ENCODE measurements at places on chromosomes 6 and 20.

DNA sequence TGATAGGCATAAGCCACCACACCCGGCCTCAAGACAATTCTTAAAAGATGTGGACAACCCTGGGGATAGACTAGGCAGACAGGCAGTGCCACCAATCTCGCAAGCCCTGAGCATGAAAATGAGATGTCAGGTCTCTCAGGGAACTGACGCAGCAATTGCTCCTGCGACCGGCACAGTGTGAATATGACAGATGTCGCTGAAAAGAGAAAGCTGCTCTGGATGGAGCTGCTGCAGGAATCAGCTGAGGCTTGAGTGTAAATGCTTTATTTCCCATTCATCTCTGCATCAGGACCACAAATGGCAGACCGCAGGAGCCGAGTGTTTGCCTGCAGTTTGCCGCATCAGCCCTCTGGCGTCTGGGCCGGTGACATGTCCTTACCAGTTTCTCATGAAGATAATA lies 68.4 kb downstream of the TFAP2C start:
- DNase-seq: no peak

DNA sequence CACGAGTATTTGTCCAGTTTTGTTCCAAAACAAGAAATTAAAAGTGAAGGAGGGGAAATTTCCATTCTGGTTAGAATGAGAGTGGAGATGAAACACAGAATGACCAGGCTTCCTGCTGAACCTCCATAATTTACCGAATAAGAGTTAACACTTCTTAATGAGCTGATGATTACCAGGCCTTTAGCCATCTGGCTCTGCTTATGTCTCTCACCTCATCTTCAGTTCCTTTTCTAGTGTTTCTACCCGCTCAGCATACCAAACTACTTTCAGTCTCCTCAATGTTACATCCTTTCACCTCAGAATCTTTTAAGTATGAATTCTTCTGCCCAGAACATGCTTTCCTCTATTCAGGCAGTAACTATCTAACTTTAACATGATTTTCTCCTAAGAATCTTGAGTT lies 209.0 kb upstream of the RSPO3 start:
- DNase-seq: no peak

DNA sequence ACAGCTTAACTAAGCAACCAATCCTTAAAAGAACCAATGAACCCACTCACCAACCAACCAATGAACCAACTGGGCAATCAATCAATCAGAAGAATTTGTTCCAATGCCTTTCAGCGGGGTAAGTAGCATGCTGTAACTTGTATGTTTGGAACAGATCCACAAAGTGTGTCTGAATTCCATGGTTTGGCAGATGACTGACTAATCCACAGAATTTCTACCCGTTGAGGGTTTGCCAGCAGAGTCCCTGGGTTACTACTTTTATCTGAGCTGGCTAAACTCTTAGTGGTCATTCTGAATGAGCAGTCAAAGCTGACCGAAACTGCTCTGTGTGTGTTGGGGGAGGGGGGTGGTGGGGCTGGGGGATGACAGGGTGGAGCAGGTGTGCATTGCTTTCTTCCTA lies 125.0 kb upstream of the JAG1 start:
- no peak for DNase-seq

DNA sequence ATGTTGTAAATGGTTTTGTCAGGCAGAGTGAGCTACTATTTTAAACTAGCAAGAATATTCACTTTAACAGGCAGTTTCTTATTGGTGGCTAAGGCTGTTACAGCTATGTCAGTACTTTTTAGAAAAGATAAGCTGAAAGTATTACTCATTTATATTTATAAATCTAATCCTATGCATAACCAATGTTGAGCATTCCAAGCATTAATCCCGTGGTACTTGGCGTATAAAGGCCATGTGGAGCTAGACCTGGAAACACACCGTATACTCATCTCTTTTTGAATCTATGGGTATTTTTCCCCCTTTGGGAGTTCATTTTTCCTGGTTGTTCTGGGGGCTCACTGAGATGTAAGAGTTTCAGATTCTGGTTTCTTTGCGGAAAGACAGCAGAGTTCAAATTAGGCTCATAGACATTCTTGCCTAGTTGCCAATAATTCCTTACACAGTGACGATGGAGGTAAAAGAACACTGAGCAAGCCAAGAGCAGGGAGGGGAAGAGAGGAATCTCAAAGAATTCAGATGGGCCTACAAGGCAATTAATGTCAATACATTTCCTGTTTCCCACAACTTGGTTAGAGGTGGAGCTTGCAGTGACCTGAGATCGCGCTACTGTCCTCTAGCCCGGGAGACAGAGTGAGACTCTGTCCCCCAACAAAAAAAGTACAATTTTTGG lies 211.5 kb downstream of the SOX4 start:
- no peak for DNase-seq

All from dermis blood vessel endothelial cell (primary cell).